ENCODE measurements at places on chromosomes 12 and 14. TPM values are rescaled to one million over a fixed set of nuclear protein-coding genes. Genes with fewer than 3 reads are reported as not detected.

DNA sequence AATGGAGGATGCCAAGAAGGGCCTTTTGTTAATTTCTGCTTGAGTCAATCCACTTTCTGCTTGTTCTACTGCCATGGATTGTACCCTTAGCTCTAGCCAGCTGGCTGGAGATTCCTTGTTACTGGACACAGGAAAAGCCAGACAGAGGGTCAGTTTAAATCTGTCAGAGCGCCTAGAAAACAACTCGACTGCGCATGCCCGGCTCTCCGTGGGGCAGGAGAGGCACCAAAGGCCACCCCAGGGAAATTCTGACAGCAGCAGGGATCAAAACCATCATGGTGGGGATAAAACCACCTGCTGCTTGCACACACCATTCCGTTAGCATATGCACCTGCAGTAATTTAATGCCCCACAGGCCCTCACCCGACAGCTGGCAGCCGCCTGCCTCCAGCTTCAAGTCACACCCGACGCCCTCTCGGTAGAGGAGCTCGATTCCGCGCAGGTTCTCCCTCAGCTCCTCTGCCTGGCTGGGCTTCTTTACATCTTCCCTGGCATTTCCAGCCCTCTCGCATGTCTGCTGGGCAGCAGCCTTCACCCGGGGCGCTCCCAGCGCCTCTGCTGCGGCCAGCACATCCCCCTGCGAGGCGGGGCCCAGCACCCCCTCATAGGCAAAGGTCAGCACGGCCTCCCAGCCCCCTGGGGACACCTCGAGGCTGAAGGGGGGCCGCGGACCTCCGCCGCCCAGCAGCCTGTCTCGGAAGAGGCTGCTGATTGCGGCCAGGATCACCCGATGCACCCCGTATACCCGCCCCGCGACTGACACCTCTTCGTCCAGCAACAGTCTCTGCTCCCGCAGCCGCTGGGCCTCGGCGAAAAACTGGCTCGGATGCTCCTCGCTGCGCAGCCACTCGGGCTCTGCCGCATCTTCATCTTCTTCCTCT is 1.0 kb downstream of the KLHL33 start:
- H3K27ac ChIP-seq: no peak overlapping the region
- peaks cover 8% of the 10 kb centered on the region for H3K4me1 ChIP-seq
- H3K27me3 ChIP-seq: no peaks in the 10 kb centered on the region

DNA sequence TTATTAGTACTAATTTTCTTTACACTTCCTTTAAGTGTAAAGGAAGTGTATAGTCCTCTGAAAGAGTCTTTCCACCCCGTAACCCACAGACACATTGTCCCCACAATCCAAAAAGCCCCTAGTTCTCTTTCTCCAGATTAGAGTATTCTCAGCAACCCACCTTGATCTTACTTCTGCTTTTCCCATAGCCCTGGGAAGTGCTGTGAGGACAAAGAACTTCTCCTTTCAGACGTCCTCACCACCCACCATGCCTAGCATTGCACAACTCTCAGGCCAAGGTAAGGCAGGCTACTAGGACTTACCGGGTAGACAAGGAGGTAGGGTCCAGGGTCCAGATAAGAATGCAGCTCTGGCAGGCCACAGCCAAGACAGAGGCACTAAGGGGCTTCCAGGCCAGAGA is 7.4 kb downstream of the AAAS start:
- no peaks in the 10 kb centered on the region for H3K4me1 ChIP-seq
- peaks cover 26% of the 10 kb centered on the region for H3K36me3 ChIP-seq
- no peak overlapping the region for H3K27ac ChIP-seq
- no peak overlapping the region for H3K4me3 ChIP-seq
- H3K27me3 ChIP-seq: no peaks in the 10 kb centered on the region
- no peak for DNase-seq

Gene PAH
- total RNA-seq: 2.8 TPM

GRCh38 chr14:105343194-105343593 is 28.6 kb downstream of the PACS2 start:
- H3K4me1 ChIP-seq: 0 out of 2 replicates have a peak, but pooled peaks cover 1% of the 10 kb centered on the region
- H3K27me3 ChIP-seq: no peaks in the 10 kb centered on the region
- H3K4me3 ChIP-seq: no peak overlapping the region
- H3K36me3 ChIP-seq: no peaks in the 10 kb centered on the region
- no peak for DNase-seq
- no peak overlapping the region for H3K27ac ChIP-seq

GRCh38 chr12:23028158-23028802 is 403.3 kb downstream of the ETNK1 start:
- no peaks in the 10 kb centered on the region for H3K4me1 ChIP-seq
- no peaks in the 10 kb centered on the region for H3K36me3 ChIP-seq
- H3K27ac ChIP-seq: no peak overlapping the region
- no peak overlapping the region for H3K4me3 ChIP-seq

DNA sequence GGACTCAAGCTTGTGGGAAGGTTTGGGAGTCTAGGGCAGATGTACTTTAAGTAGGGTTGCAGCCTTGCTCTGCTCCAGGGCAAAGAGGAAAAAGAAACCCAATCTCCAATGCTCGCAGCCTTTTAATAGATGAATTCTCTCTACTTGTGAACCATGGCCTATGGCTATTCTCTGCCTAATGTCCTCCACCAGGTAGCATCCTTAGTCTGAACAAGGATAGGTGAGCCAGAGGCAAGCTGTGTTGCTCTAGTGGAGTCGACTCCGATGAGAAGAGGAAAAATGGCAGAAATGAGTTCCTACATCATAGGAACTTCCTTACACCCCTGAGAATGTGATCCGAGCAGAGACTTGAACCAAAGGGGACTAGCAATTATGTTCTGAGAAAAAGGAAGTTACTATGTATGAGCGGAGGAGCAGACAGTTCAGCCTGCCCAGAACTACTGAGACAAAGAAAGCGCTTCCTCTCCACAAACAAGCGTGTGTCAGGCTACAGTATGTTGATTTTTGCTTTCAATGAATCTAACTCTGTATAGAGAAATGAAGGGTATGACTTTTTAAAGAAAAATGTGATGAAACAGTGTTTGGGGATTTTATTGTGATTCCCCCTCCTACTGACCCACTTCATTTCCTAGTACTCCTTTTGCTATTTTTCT is 153.6 kb upstream of the ARID2 start:
- no peak for DNase-seq
- no peaks in the 10 kb centered on the region for H3K36me3 ChIP-seq
- H3K4me1 ChIP-seq: no peaks in the 10 kb centered on the region
- H3K27ac ChIP-seq: no peak overlapping the region
- no peaks in the 10 kb centered on the region for H3K27me3 ChIP-seq

GRCh38 chr12:121061831-121062230 is 22.8 kb upstream of the OASL start:
- H3K27ac ChIP-seq: no peak overlapping the region
- H3K4me1 ChIP-seq: peaks cover 14% of the 10 kb centered on the region
- H3K36me3 ChIP-seq: no peaks in the 10 kb centered on the region
- DNase-seq: peak; percentile 10
